ENCODE measurements at places on chromosomes 1 and 21.

GRCh38 chr1:9300573-9300972 is 7.9 kb downstream of the SPSB1 start:
- no peak for DNase-seq

DNA sequence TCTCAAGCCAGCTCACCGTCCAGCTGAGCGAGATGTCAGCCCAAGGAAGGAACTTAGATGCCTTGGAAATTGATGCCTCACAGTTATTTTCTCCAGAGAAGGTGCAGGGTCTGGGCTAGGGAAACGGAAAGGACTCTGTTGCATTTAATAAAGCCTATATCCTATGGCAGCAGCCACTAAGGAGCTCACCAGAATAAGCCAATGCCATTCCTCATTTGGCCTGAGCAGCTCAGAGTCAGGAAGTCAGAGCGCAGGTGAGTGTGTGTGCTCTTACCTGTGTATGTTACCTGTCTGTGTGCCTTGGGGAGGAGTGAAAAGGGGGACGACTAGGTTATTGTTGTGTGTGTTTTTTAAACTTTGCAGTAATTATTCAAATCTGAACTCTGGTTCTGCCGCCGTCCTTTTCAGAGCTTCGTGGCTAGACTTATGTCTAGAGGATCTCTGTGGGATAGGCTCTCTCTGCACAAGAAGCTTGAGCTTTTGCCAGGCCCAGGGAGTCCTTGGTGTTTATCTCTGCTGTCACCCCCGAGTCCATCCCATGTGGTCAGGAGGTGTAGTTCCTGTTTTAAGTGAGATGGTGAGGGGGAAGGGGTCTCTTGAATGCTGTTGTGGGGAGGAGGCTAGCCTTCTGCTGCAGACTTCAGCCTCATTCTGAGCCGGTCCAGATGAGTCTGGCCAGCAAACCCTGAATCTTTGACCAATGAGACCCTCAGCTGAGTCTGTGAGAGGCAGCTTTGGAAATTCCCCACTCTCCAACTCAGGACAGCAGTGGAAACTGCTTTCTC is 2.4 kb downstream of the TMCC2 start:
- DNase-seq, result no peak

- no peak for DNase-seq
These were observed 169.4 kb downstream of the ASTN1 start for GRCh38 chr1:176994931-176995596.

GRCh38 chr1:20152599-20152930 is 13.4 kb downstream of the PLA2G2F start:
- DNase-seq, result no peak

DNA sequence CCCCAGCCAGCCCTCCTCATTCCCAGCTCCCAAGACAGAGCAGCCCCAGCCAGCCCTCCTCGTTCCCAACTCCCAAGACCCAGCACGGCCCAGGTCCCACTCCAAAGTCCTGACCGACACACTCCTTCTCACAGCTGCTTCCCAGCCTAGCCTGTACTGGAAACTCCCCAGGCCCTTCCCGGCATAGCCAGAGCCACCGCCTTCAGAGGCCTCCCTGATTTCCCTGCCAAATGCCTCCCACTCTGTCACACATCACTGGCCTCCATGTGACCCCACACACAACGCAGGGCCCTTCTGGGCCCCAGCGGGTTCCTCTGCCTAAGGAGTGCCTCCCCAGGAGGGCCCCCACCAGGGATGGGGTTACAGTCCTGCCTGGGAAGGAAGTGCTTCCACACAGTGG is 2.8 kb downstream of the UBE2J2 start:
- no peak for DNase-seq

- no peak for DNase-seq
These were observed 1.0 kb downstream of the LEPR start for GRCh38 chr1:65421351-65422025.

GRCh38 chr1:112904071-112904830 is 51.7 kb downstream of the SLC16A1 start:
- DNase-seq, result no peak

DNA sequence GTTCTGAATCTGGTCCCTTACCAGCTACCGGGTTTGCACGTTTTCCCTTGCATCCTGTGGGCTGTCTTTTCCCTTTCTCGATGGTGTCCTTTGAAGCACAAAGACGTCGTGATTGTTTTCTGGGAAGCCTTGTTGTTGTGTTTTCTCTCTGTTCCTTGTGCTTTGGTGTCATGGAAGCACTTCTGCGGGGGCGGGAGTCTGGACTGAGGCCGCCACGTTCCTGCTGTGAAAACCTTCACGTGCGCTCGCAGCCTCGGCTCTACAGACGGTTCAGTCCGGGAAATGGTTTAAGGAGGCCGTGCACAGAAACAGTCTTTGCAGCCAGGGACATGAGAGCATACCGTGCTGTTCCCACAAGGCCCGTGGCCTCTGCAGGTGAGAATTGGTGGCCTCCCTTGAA is 68.5 kb downstream of the SKI start:
- DNase-seq, result no peak

DNA sequence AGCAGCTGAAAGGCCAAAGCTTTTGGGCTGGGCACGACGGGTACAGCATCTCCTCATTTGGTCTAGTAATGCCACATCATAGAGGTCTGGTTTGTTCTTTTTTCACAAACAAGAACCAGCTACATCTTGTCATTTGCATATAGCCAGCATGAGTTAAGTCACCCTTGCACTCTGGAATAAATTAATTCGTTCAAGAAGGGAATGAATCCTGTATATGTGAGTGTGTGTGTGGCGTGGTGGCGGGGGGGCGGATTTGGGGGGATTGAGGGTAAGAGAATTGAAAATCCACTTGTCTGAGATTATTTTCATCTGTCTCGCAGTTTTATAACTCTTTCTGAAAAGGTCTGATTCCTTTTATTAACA is 380.0 kb upstream of the CAMK1G start:
- no peak for DNase-seq

- DNase-seq, result no peak
These were observed 16.8 kb downstream of the ZBTB18 start for GRCh38 chr1:244067893-244068292.

GRCh38 chr1:2633366-2633935 is 635 bp upstream of the MMEL1 start:
- no peak for DNase-seq

DNA sequence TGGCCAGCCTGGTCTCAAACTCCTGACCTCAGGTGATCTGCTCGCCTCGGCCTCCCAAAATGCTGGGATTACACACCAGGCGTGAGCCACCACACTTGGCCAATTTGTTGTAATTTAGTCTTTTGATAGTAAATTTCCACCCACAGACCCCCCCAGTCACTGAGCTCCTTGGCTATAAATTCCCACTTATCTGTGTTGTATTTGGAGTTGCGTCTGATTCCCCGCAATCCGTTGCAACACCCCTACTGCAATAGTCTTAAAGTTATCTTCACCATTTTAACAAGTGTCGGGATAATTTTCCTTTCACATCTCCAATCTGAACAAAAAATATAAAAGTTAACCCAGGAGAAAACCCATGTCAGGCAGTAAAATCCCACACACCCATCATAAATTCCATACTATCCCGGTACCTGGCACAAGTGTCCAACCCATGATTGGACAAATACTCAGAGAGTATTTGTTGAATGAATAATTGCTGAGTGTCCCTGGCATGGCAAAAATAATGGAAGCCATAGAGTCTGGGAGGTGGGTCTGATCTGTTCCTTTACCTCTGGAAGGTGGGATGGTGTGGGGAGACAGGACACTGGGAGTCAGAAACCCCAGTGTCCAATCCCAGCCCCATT is 9.3 kb upstream of the CNR2 start:
- no peak for DNase-seq

DNA sequence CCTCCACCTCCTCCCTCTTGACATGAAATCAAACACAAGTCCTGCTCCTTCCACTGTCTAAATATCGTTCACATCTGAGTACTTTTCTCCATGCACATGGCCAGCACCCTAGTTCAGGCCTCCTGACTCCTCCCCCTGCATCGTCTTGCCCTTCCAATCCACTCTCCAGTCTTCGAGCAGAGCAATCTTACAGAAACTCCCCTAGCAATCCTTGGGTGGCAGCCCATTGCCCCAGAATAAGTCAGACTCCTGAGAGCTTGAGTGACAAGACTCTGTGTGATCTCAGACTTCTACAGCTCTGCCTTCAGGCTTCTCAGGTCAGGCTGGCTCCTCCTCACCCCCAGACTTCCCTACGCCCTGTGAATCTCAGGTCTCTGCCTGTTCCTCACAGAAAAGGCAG is 5.5 kb downstream of the SH2D2A start:
- no peak for DNase-seq

- no peak for DNase-seq
These were observed 177.1 kb downstream of the TNR start for GRCh38 chr1:175566247-175566646.

DNA sequence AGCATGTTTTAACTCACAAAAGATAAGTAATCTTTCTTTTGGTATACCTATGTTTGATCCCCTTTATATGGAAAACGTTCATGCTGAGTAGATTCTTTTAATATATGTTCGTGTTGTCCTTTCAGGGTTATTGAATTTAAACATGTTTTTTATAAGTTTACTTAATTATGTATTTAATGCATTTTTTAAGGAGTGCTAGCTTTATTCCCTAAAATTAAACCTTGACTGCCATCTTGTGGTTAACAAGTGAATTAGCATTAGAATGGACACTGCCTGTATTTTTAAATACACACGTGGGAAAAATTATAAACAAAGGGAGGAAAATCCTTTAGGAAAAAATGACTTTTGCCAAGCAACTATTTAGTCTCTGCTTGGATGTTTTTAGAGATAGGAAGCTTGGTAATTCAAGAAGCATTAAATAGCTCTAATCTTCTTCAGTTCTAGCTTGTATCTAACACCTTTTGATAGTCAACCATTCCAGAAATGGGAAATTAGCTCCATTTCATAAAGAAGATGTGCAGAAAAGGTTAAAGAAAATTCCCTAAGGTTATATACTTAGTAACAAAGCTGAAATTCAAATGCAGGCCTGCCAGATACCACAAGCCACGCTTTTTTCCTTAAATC is 43.0 kb downstream of the UBE2U start:
- DNase-seq, result peak; percentile 25

GRCh38 chr1:37752213-37752582 is 12.7 kb downstream of the EPHA10 start:
- DNase-seq, result no peak

- no peak for DNase-seq
These were observed 28.1 kb downstream of the RXRG start for GRCh38 chr1:165416876-165417275.

DNA sequence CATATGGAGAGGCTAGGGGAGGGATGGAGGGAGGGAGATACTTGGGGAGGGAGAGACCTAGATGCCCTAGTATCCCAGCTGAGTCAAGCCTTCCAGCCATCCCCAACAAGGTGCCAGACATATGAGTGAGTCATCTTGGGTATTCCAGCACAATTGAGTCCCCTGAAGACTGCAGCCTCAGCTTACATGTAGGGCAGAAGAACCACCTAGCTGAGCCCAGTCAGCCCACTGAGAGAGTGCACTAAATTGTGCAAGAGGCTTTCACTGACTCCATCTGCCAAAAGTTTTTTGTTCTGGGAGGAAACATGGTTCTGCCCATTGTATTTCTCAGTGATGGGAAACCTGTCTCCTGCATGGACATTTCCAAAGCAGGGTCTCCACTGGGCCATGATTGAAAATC is 76.4 kb downstream of the FOXD2 start:
- no peak for DNase-seq

DNA sequence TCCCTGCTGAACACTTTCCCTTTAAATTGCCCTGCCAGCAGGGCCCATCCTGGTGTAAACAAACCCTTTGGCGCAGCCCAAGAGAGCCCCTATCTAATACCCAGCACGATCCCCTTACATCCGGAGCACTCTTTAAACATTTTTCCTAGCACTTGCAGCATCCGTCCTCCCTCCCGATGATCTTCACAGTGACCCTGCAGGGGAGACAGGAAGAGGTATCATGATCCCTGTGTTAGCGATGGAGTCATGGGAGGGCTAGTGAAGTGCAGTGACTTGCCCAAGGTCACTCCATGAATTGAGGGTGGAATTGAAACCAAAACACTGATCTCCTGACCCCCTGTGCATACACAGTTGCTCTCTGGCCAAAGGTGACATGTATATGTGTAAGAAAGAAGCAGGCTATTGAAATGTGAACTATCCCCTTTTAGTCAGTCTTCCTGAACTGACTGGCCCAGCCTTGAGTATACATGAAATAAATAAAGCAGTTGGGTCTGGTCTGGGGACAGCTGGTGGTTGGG is 9.8 kb upstream of the KCNQ4 start:
- no peak for DNase-seq

- peak; percentile 87 for DNase-seq
These were observed at the start of gene TMEM167B for GRCh38 chr1:109090196-109091077. Gene TMEM167B (plus strand): TSS chr1:109090764. CDS start chr1:109090873, 109 bp downstream.

DNA sequence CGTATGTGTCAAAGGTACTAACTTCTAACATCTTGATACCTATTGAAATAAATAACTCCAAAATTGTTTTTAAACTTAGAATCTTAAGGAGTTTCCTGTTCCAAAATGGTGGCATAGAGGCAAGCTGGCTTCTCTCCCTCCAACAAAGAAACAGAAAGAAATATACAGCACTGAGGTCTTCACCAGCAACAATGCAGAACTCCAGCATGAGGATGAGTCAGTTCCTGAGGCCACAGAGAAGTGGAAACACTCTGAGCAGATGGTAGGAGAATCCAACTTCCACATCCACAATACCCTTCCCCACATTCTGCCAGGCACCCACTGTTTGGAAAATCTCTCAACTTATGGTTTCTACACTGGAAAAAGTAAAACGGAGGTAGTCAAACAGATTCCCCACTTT is 12.2 kb upstream of the PPIH start:
- DNase-seq, result no peak

GRCh38 chr1:166915042-166915441 is 39.0 kb upstream of the TADA1 start:
- DNase-seq, result no peak

DNA sequence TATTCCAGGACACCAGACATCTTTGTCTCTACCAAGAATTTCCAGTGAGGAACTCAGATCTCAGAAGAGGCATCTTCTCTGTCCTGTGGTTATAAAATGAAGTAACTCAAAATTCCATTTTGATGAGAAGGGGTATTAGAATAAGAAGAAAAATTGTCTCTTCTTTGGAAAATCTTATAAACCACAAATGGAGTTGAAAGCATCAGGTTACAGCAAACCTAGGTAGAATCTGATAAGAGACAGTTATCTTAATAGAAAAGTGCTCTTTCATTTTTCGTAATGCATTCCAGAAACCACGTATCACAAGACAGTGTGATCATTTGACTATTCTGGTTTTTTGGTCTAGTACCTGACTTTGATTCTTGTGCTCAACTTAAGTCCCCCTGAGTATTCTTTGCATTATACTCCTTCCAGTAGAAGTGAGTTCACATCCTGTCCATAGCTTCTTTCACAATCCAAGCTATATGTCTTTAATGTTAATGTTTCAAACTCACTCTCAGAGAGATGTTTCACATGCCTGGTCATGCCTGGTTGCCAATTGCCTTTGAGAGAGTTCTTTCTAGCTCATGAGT is 120.9 kb upstream of the PRDX6 start:
- no peak for DNase-seq

DNA sequence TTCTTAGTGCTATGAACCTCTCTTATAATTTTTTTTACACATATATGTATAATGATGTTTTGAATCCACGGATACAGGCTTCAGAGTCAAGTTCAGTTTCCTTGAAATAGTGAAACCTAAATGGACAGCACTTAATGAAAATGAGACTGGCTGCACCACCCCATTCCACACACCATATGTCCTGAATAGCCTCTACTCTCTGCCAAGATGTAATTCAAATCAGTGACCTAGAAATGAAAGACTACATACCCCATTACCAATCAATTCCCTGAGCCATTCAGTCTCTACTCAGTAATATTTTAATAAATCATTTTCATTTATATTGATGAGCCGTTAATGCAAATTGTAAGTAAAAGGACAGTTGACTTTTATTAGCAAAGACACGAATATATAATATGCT is 614.9 kb upstream of the TMPRSS15 start:
- DNase-seq, result no peak

All from central memory CD4-positive, alpha-beta T cell (primary cell).